NCI-H446 (cell line): ENCODE measurements at places on chromosomes 11 and 22.

DNA sequence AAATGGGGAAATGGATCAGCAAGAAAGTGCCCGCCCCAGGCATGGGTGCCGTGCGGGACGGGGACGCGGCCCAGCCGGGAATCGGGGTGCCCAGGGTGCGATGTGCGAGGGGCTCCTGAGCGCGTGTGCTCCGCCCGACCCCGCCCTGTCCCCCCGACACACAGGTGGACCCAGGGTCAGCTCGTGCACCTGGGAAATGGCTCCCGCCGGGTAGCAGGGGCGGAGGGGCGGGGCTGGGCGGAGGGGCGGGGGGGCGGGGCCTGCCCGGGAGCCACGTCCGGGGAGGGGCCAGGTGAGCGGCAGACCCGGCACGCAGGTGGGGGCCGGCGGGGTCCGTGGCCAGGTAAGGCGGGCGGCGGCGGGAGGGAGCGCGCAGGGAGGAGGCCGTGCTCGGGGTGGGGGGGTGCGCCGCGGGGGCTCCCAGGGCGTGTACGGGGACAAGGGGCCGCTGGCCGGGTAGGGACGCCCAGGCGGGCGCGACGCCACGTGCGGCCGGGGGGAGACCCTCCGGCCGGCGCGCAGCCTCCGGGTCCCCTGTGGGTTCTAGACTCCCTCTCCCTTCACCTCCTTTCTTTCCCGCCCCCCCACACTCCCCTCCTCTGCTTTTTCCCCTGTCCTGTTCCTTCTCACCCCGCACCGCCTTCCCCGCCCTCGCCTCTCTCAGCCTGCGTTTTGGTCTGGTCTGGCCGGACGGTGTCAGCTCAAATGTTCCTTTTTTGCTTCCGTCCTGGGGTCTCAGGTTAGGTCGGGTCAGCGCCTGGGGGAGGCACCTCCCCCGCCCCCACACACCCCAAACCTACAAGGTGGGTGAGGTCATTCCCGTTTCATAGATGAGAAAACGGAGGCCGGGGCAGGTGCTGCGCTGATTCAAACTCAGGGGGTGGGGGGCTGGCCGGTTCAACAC, at the start of gene ARHGAP8:
Gene ARHGAP8 (plus strand): TSS at position 291 of the 904 bp plus-strand sequence. CDS start 33,953 bp downstream, outside the sequence.
- no peak for DNase-seq

DNA sequence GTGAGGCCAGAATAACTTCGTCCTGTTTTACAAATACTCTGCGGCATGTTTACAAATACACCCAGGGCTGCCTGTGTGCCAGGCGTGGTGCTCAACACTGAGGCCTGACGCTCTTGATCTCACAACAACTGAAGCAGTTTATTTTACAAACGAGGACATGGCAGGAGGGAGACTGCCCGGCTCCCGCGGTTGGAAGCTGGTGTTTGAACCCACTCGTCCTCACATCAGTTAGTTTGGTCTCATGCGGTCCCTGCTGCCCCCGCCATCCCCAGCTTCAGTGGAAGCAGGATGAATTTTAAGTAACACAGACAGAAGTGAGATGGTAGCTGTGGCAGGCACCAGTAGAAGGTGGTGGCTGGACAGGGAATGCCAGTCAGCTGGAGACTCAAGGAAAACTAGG, 16.4 kb downstream of the KIAA0930 start:
- no peak for DNase-seq

- DNase-seq = no peak
These were observed 5.6 kb downstream of the PLAAT3 start for GRCh38 chr11:63608353-63609345.

DNA sequence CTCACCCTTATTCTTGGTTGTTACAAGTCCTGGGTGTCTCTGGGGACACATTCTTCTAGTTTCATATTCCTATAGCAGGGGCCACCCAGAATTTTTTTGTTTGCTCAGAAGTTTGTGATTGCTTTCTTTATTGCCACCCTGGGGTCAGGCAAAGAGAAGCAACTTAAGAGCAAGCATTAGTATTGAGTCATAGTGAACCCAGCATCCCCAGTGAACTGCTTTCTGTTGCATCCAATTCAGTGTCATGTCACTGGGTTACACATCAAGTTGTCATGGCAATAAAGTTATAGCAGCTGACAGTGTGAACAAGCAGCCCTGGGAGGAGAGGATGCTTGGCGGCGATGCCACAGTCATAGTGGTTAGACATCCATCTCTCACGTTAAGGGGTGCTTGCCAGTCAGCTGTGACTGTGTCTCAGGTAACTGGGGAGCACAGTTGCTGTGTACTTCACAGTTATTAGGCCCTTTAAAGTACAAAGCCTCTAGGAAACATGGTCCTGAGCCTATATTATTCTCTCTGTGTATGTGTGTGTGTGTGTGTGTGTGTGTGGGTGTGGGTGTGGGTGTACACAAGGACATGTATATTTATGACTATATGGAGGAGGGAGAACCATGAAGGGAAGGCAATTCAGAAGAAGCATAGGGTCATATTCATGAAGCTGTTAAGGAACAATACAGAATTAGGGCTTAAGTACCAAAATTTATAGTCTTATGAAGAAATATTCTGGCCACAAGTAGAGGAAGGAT, 52.5 kb downstream of the TRIM44 start:
- no peak for DNase-seq

- DNase-seq = no peak
These were observed 66.9 kb downstream of the TBC1D22A start for GRCh38 chr22:46829117-46829891.
